NCI-H446 treated with DMSO at 0.1 percent for 48 hours (cell line): ENCODE measurements at places on chromosomes 1 and 21.

- DNase-seq = no peak
Measured at GRCh38 chr1:212182579-212182978, 102.6 kb upstream of the PPP2R5A start.

DNA sequence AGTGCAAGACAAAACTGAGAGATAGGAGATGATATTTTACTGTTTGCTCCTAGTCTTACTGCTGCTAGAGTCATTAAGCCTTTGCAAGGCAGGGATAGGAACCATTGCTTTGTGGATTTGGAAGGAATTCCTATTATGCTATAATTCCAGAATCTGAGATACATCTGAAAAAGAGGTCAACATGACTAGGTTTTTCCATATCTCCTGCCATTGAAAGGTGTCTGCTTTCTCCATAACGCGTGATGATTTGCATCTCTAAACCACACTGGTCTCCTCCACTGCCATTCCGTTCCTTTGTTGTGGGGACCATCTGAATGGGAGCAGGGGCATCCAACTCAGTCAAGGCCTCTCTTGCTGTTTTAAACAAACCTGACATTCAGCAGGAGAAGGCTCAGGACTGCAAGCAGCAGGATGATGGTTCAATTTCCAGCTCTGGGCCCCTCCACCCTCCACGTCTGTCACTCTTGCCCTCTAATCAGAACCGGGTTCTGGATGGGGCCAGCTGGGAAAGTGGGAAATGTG lies 45.2 kb downstream of the PLPP3 start:
- DNase-seq = no peak

DNA sequence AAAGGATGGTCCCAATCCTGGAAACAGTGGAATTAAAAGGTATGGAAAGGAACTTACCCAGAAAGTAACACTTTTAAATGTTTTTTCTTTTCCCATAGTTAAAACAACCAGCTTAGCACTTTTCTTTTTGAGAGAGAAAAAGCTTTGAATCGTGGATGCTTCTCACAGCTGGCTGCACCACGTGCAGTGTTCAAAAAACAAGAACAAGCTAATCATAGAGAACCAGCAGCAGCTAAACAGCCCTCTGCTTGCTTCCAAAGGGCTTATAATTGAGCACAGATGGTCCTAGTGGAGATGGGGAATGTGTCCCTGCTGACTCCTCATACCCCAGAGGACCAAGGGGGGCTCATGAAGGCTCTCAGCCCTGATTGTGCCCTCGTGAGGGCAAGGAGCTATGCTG lies 26.4 kb downstream of the UTP25 start:
- DNase-seq = no peak

- no peak for DNase-seq
Measured at GRCh38 chr1:150493175-150493574, 6.0 kb downstream of the TARS2 start.

DNA sequence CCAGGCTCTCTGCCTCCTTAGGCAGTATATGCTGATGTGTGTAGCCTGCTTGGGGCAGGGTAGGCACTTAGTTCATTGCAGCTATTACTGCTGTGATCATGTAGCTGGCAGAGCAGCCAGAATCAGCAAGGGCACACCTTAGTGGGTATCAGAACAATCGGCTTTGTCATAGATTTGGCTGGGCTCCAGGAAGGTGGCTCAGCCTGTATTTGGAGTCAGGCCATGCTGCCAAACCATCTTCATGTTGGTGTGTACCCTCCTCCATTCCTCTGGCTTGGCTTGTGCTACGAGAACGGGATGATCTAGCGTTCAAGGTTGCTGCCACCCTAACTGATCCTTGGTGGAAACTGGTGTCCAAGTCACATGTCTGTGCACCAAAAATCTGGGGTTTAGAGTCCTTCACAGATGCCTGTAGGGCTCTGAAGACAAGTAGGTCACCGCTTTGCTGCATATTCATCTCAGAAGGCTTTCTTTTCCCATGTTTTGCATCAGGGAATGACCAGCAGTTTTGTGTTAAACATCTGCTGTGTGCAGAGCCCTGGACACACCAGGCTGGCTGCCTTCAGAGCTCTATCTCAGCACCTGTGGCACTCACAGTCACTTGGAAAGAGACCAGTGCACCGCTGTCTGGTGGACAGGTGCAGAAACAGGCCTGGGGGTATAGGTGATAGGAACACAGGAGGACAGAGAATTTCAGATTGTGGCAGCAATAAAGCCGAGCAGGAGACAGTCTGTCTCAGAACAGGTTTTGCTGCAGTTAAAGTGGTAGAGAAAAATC lies 23.7 kb downstream of the VANGL1 start:
- DNase-seq = no peak

- DNase-seq = no peak
Measured at GRCh38 chr1:239811211-239811885, 280.3 kb upstream of the FMN2 start.

DNA sequence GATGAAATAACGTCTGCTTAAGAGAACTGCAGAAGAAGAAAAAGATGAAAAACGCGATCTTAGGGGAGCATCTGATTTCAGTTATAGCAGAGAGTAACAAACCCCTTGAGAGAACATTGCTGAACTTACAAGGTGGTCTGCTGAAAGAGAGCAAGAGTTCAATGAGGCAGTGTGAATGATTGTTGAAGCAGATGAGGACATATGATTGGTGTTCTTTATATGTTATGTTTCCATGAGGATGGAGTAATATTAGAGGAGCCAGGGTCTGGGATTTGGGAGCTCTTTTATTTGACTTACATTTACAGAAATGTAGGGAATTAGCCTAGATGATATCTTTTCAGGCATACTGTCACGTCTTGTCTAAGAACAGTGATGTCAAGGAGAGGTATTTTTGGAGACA lies 1302.0 kb downstream of the KCNT2 start:
- DNase-seq = no peak

DNA sequence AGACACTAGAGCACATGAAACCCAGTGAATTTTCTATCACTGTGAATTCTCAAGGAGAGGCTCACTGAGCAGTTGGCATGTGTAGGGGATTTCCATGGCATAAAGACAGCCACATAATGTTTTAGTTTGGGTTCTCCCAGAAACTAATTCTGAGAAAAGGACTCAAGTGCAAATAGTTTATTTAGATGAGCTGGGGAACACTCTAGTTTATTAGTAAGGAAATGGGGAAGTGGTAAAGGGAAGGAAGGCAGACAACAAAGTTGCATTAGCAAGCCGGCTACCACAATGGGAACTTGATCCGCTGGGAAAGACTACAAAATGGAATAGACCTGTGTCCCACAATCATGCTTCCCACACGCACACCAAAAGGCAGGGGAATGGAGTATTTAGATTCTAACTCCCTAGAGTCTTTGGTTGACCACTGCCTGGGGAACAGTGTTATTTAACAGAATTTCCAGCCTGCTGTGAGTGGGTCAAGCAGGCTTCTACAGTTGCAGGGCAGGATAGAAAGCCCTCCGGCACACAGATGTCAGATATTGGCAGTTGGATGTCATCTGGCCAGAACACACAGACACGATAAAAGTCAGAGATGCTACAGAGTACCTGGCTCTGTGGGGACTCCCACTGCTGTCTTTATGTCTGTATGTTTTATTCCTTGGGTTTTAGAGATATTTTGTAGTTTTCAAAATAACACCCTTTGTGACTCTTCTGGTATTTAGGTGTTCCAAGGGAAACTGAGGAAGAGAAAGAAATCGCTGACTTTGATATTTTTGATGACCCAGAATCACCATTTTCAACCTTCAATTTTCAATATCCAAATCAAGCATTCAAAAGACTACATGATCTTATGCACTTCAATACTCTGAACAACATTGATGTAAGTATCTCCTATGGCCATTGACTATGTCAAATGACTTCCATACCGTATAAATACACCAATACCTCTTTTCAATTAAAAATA lies 150.1 kb downstream of the PLA2G4A start:
- no peak for DNase-seq

DNA sequence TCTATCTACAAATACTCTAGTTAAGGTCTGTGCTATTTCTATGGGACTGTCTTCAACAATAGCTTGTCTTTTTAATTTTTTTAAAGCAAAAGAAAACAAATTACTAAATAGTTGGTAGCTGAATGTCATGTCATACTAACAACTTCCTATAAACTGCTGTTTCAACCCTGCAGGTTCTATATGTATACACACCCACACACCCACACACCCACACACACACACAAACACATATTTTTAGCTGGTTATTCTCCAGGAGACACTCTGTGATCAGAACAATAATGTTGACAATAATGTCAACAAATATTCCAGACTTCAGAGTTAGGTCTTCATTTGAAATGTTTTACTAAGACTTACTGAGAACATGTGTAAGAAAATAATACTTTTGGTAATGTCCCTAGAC lies 66.7 kb downstream of the AK5 start:
- no peak for DNase-seq

- no peak for DNase-seq
Measured at GRCh38 chr1:100927276-100927675, 31.4 kb downstream of the SLC30A7 start.

- DNase-seq = no peak
Measured at GRCh38 chr1:208251015-208251414, 6.8 kb upstream of the PLXNA2 start.

GRCh38 chr1:182627622-182628021 lies 23.4 kb upstream of the RGS16 start:
- no peak for DNase-seq

GRCh38 chr1:228164561-228165371 lies 838 bp upstream of the IBA57 start:
- no peak for DNase-seq

DNA sequence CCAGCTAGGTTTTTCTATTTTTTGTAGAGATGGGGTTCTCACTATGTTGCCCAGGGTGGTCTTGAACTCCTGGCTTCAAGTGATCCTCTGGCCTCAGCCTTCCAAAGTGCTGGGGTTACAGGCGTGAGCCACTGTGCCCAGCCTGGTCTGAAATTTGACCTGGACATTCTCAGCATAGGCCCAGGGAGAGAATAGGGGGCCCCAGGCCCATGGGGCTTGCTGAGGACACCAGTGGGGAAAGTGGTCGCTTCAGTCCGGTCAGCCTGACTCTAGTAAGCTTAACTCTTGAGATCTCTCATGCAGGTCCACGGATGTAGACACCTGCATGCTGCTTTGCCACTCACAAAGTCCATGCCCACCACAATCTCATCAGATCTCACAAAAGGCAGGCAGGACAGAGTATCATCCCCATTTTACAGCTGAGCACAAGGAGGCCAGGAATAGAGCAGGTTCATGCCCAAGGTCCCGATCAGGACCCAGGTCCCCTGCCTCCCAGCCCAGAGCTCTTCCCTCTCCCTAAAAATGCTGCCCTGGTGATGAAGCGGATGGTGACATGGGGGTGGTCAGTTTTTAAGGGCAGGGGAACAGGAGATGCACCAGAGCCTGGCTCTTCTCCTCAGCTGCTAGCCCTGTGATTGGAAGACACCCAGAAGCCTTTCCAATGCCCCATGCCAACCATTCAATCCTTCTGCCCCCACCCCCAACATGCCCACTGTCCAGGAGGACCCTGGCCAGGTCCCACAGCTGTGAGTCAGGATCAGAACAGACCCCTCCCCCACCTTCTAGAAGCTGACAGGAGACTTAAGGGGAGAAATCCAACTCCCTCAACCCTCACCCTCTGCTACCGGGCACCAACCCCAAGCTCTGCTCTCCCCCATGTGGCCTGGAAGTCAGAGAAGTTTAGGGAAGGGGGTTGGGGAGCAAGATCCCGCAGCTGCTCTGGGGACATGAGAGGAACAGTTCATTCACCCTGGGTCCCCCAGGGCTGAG lies 1.8 kb downstream of the FHL3 start:
- no peak for DNase-seq

- DNase-seq = no peak
Measured at GRCh38 chr1:81836007-81836626, 35.4 kb downstream of the ADGRL2 start.

DNA sequence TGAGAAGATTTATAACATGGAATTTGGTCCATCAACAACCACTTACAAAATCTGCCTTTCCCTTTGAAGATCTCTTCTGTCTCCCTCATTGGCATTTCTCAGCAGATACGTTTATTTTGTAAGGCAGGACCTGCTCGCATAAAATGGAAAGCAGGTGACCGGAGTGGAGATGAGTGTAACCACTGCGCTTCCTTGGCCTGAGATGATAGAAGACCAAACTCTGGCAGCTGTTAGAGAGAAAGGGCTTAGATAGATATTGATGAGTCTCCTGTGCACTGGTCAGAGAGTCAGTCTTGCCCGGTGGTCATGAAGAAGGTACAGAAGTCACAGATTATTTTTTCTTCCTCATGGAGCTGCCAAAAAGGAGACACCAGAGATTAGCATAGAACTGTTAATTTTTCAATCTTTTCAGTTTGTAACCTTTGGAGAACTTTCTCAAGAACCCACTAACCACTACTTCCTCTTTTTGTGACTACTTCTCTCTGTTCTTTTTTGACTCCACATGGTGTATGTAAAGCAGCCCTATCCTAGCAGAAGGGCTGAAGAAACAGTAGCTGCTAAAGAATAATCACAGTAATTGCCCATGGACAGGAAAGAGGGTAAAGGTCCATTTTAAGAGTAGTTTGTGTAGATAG lies 47.6 kb downstream of the FCRL3 start:
- no peak for DNase-seq

DNA sequence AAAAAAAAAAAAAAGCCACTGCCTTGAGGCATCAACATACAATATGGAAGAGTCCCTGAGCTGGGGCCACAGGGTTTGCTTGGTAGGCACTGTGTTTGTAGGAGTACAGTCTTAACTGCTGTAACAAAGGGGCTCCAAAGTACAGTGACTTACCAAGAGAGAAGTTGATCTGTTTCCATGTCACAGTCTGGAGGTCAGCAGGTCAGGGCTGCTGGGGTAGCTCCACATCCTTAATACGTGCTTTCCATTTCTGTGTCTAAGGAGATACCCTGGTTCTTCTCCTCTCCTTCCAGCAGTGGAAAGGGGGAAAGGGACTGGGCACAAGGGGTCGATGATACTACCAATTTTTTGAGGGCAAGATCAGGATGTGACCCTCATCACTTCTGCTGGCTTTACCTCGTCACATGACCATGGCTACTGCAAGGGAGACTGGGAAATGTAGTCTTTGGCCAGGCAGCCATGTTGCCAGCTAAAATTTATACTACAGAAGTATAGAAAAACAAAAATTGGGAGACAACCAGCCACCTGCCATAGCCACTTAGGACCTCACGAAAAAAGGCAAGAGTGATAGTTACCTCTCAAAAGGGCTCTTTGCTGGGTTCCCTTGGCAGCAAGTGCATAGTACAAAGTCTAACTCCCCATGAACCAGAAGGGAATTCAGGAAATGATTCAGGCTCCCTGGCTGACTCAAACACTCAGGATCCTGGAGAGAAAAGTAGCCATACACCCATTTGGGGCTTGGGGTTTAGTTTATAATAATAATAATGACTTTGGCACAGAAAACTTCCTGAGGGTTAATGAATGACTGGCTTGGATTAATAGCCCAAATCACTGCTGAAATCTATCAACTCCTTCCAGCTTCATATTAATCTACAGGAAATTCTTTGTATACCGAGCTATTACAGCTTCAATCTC lies 52.7 kb upstream of the ATP5PO start:
- peak; percentile 41 for DNase-seq

DNA sequence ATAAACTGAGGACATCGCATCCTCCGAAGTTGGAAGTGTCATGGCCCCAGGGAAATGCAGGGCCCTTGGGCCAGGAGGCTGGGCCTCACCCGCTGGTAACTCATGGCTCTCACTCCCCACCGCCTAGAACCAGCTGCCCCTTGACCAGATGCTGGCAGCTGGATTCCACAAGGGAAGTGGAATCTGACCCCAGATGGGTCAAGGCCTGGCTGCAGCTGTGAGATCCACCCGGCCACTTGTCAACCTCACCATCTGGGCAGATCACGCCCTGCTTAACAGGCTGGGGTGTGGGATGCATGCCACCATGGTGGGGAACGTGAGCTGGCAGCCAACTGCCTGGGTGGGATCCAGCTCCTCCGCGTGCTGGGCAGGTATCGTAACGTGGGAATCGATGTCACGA lies 25.5 kb downstream of the KCNAB2 start:
- no peak for DNase-seq

- DNase-seq = no peak
Measured at GRCh38 chr1:60942291-60942690, 140.1 kb upstream of the NFIA start.
